Stimulated activated CD4-positive, alpha-beta T cell treated with anti-CD3 and anti-CD28 coated beads, Interleukin-4, amount 100 ng/mL, for 1 hour (primary cell): ENCODE measurements at places on chromosomes 12 and 14.

- no peak for DNase-seq
Observed at GRCh38 chr12:101763246-101763931, 24.1 kb upstream of the SYCP3 start.

DNA sequence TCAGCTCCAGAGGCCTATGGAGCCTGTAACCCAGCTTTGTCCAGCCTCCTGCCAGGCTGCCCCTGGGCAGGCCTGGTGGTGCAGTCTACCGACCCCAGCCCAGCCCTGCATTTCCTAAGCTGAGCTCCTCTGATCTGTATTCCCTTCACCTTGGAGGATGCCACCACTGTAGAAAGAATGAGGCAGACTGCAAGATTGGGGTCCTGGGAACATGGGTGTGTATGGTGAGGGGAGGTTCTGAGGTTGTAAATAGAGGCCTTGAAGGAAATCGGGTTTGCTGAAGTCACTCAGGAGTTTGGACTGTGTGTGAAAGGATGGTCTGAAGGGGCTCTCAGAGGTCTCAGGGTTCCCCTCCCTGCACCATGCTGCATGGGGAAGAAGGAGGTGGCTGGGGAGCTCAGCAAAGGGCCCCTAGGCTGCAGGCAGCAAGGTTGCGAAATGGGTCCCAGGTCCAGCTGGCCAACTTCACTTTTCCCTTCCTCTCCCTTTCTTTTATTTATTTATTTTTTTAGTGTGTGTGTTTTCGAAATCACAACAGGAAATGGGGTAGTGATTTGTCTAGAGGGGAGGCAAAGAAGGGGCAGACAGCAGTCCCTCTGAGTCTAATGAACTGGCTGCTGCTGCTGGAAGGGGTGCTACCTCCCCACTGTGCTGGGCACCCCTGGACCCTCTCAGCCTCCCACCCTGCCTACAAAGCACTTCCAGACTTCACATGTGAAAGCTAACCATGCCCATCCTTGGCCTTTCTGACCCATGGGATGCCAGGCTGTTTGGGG lies 1.2 kb upstream of the LRP1-AS start:
- DNase-seq, result no peak

DNA sequence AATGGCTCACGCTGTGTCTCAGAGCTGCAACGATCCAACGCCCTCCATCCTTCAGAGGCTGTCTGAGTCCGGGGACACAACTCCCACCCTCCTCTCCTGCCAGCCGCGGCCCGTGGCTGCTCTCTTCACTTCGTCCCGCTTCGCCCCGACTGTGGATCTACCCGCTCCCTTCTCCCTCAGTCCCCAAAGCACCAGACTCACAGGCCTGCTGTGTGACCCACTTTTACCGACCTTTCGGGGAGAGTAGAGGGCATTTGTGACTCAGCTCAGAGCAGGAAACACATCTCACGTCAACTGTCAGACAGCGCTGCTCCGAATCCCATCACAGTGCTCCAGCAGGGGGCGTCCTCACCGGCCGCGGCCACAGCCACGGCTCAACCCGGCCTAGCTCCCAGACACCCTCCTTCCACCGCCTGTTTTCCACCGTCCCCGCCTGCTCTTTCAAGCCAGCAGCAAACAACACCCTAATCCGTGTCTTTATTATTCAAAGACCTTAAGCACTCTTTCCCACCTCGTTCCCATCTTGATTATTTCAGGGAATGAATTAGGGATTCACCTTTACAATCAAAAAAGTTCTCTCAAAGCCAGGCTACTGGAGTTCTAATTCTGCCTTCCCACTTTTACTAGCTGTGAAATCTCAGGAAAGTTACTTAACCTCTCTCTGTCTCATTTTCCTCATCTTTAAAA lies 5.0 kb upstream of the AQP2 start:
- DNase-seq, result peak; percentile 87

GRCh38 chr14:68547305-68548193 lies 245.3 kb downstream of the ZFP36L1 start:
- DNase-seq, result no peak

DNA sequence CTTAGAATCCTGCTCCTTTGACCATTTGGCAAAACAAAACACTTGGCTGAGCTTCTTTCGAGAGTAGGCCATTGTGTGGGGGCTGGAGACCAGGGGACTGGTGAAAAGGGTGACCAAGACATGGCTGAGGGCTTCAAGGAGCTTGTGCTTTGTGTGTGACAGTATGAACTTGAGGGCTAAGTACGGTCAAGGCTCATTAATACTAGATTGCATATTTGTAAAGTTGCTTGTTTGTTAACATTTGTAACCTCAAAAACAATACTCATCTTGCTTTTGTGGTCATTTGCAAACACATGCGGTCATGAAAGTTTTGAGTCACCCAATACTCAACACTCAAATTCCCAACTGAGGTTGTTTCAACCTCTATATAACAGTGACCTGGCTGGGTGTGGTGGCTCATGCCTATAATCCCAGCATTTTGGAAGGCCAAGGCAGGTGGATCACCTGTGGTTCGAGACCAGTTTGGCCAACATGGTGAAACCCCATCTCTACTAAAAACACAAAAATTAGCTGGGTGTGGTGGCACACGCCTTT lies 42.5 kb downstream of the ZFYVE26 start:
- DNase-seq, result no peak

DNA sequence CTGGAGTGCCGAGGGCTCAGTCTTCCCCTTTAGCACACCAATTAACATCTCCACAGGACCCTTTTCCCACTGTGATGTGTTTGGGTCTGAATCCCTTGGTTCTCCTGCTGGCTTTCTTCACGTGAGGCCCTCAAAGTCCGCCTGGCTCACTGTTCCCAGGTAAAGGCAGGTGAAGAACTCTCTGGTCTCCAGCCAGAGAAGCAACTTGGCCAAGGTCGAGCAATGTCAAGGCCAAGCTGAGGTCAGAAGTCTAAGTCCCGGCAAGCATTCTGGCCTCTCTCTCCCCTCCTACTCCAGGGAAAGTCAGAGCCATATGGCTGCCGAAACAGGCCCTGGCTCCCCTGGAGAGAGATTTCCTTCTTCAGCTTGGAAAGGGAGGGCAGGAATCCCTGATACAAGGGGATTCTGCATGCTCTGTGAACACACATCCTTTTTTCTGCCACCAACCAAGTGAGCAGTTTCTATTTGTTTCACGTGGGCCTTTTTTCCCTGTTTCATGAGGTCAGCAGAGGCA lies 61.4 kb upstream of the ESRRB start:
- no peak for DNase-seq

DNA sequence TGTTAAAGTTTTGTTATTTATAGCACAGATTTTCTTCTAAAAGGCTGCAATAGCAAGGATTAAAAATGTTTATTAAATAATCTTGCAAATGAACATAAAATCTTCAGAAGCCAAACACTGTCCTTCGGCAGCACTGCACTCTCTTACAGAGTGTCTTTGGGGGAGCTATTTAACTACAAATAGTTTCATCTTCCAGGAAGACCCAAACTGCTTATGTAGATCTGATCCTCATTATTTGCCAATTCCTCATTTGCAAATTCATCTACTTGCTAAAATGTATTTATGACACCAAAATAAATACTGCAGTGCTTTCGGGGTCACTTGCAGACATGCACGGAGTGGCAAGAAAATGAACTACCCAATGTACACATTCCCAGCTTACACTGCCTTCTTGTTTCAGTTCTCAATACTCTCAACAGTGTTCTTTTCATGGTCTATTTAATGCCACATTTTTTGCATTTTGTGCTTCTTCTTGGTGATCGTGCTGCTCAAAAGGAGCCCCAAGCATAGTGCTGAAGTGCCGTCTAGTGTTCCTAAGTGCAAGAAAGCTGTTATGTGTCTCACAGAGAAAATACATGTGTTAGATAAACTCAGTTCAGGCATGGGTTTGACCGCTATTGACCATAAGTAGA lies 128.1 kb downstream of the PRKD1 start:
- DNase-seq, result no peak

DNA sequence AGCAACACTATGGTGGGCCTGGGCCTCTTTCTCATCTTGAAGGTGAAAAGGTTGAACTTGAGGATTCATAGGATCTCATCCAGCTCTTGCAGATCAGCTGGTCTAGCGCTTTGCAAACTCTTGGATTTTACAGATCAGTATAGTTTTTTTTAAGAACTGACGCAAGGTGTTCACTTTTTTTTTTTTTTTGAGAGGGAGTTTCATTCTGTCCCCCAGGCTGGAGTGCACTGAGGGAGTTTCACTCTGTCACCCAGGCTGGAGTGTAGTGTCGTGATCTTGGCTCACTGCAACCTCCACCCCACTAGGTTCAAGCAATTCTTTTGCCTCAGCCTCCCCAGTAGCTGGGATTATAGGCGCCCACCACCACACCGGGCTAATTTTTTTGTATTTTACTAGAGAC lies 20.4 kb upstream of the LGMN start:
- no peak for DNase-seq

- DNase-seq, result no peak
Observed at GRCh38 chr12:28958553-28959195, 190.4 kb upstream of the FAR2 start.
